GM12864 (cell line): ENCODE measurements at places on chromosomes 13 and 19.

GRCh38 chr13:83272652-83273240 is 609.5 kb downstream of the SLITRK1 start:
- DNase-seq, result no peak

GRCh38 chr13:37716420-37717195 is 118.0 kb upstream of the POSTN start:
- DNase-seq, result no peak

GRCh38 chr19:35090506-35091214 is 25.0 kb upstream of the FXYD3 start:
- no peak for DNase-seq

GRCh38 chr19:13102666-13103580 is at the start of gene LYL1:
Gene LYL1, minus strand, starts transcription at chr19:13102858. Its CDS starts 1,687 bp downstream, at chr19:13101171.
- DNase-seq, result no peak
